Lower leg skin (tissue), 4 donors: ENCODE measurements at places on chromosomes 3 and 15.

DNA sequence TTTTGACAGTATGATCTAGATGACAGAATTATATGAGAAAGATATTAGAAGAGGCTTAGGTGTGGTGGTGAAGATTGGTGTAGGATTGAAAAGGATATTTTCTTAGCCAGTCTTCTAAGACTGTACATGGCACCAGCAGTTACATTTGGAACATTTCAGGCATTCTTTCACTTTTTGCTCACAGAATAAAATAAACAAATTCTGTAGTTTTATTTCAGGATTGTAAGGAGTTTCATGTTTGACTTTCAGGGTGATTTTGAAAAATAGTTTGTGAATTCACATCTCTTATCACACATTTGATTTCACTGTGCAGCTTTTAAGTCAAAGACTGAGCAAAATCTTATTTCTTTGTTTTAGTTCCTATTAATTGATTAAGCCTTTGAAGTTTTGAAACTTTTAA is 27.1 kb downstream of the DNAJC13 start:
- no peak for DNase-seq

GRCh38 chr3:113747283-113748046 is 630 bp downstream of the ATP6V1A start:
- no peak for DNase-seq

- peak; percentile 61 for DNase-seq
Measured at GRCh38 chr15:82656641-82657266, 9.6 kb upstream of the CPEB1 start.

GRCh38 chr3:195900436-195901355 is 7.7 kb downstream of the TNK2 start:
- DNase-seq: no peak

- DNase-seq: peak; percentile 76
Measured at GRCh38 chr15:84819791-84820190, 2.6 kb downstream of the ALPK3 start.

GRCh38 chr3:64648927-64649906 is 38.6 kb downstream of the ADAMTS9 start:
- no peak for DNase-seq

DNA sequence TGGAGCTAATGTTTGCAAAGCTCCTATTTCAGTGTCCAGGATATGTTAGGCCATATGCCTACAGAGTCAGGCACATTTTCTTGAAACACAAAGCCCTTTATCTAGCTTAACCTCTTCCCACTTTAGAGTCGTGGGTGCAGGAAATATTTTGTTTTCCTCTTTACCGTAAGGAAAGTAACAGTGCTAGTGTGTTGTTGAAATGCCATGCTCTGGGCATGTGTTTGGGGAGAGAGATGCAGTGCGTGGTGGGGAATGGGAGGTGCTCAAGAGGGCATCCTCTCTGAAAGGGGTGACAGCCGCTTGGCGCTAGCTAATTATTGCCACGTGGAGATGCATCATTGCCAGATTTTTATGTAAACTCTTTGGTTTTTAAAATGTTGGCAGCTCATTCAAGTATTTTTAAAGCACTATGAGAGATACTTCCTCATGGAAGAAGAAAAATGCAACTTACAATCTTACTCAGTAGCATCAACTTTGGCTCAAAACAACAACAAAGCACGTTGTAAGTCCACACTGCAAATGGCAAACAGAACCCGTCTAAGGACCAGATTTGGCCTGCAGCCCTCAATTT is 152.6 kb downstream of the LPP start:
- DNase-seq: no peak

- no peak for DNase-seq
Measured at GRCh38 chr15:69468241-69469121, 15.9 kb downstream of the RPLP1 start.

DNA sequence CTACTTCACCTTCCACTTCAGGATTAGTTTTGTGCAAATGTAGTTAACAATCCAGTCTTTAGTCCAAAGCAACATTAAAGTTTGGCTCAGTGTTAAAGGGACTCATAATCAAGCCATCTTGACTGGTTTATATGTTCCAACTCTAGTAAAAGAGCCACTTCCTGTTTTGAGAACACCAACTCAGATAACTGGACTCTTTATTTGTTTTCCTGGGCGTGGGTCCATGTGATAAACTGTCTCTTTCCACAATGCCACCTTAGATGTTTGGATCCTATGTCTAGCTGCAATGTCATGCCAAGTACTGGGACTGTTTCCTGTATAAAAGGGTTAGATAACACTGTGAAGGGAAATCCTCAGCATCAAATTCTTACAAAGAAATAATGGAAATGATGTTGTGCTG is 545.0 kb downstream of the PYDC2 start:
- DNase-seq: no peak

DNA sequence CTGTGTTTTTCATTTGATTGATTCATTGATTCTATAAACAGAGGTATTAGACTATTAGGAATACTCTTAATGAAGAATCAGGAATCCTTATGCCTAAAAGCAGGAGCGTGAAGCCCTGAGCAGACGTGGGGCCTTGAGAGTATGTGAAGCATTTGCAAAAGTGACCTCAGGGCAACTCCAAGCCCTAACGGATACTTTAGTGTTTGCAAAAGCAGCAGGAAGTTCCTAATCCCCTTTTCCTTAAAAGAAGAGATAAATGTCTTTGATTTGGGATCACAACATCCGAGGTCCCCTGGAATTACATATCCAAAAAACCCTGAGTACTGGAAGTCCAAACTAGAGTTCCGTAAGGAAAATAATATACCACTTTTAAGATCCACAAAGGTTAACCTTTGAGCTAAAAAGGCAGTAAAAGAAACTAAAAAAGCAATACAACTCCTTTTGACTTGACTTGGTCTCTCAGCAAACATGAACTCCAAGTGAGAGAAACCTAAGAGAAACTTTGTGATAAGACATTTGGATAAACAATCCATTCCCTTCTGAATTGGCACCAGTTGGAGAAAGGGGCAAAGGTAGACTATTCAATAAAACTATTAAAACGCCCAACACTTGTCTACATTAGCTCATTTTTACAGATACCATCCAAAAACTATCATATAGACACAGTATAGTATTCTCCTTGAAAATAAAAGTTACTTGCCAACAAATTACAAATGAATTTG is 27.4 kb downstream of the PRTG start:
- no peak for DNase-seq

DNA sequence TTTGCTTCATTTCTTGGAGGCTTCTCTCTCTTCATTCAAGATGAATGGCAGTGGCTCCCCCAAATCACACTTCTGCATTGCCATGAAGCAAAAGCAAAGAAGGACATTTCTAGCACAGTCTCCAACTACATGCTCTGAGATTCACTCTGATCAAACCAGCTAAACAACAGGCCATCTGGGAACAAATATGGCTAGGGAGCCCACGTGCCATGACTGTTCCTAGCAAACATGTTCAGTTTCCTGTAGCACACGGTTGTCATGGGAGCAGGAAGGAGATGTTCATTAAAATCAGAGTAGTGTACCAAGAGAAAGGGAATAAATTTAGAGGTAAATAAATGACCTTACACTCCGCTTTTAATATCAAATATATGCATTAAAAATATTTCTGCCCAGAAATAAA is 327.3 kb downstream of the GBE1 start:
- DNase-seq: no peak

DNA sequence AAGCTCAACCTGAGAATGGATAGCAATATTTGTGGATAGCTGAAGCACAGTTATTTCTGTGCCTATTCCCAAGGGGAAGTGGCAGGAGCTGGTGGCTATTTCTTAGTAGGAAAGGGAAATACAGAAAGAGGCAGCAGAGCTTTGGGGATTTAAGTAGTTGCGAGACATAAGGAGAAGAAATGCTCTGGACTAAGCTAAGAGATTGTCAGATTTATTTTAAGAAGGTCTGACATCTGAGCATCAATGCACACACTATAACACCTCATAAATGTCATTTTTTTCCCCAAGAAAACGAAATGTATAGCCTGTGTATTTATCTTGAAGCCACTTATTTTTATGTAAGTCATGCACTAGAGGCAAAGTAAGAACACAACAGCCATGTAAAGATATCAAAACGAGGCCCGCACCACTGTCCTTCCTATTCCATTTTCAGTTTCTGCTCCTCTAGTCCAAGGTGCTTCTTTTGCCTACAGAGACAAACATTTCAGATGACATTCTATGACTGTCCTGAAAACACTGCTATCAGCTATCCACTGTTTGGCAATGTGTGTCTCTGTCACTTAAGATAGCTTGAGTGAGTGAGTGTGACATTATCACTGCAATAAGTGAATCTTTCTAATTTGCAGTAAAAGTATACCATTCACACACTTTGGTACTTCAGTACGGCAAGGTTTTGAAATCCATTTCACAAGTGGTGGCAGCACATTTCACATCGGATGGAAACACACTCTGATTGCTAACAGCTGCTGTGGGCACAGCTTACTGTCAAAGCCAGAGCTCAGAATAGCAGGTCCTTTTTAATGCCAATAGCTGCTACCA is 62.7 kb upstream of the ICE2 start:
- DNase-seq: no peak

DNA sequence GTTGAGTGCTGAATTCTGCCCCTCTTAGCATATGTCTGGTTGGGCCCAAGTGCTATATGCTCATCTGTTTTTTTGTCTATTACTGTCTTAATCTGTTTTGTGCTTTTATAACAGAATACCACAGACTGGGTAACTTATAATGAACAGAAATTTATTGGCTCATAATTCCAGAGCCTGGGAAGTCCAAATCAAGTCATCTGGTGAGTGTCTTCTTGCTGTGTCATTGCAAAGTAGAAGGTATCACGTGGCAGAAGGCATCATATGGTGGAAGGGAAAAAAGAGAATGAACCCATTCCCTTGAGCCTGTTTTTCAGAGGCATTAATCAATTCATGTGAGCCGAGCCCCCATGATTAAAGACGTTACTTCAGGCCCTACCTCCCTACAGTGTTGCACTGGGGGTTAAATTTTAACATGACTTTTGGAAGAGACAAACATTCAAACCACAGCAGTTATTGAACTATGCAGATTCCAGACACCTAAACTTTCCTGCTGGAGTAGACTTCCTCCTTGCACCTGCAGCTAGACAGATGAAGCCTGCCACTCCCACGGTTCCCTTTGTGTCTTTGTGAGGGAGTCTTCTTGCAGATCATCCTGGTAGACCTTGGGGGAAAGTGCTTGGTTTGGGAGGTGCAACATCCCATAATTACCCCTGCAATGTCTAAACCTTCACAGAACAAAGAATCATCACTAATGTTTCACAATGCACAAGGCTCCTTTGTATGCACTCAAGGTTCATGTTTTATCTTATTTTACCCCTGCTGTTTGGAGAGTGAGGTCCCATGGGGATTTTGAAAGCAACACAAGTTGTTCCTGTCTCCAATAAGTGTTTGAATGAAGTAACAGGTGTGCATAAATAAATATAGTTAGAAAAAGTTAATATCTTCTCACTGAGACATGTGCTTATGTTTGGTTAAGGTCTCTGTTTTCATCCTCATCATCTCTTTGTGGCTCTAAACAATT is 64.7 kb upstream of the XCR1 start:
- no peak for DNase-seq

DNA sequence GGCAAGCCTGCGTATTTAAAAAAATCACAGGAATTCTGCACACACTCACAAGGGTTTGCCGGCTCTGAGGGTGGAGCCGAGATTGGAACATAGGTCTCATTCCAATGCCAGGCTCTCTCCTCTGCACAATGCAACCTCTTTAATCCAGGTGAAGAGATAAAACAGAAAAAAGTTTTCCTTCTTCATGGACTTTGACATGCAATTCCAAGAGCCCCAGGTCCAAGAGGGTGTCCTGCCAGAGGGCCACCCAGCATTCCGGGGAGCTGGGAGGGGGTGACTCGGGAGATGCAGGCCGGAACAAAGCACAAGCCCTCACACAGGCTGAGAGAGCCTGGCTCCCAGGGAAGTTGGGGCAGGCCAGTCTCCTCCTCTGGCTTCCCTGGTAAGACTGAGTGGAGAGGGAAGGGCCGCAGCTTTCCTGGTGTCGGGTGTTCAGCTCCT is 6.7 kb upstream of the SLC12A8 start:
- DNase-seq: no peak

DNA sequence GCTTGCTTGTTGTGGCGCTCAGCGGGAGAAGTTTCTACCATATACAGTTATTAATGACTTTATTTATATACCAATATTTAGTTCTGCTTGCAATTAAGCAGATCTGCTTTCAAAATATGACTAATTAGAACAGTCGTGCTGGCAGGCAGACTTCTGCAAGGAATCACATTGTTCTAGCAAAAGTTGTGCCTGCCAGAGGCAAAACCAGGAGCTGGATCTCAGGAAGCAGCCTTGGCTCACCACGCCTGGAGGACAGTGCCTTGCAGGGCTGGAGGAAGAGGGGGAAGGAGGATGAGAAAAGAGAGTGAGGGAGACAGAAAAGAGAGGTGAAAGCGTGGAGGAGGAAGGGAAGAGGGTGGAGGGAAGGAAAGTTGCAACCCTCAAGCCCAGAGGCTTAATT is 160.3 kb downstream of the NUP210 start:
- DNase-seq: no peak
